ENCODE measurements at places on chromosomes 3 and 15. TPM values are rescaled to one million over a fixed set of nuclear protein-coding genes. Genes with fewer than 3 reads are reported as not detected.

Gene SEC22C
- total RNA-seq, result 35.2 TPM

Gene CCDC13
- total RNA-seq, result 0.41 TPM

Gene ATP8B4
- 0.79 TPM for total RNA-seq

Gene GDPGP1
- total RNA-seq, result 4.3 TPM

Gene TSC22D2
- total RNA-seq, result 16.0 TPM

Gene SCG5
- total RNA-seq, result 1.9 TPM

Gene TEX55
- not detected for total RNA-seq

Gene DAZL
- total RNA-seq, result not detected

Gene FETUB
- 0.10 TPM for total RNA-seq

Gene MYD88
- total RNA-seq, result 22.1 TPM

Gene KBTBD12
- total RNA-seq, result not detected

Gene SNX4
- total RNA-seq, result 25.9 TPM

Gene SCN11A
- 0.02 TPM for total RNA-seq

Gene ETV5
- total RNA-seq, result 24.1 TPM

All from A549 treated with Mapracorat at 1 μM for 4 hours (cell line).